SW 1271 (cell line): ENCODE measurements at places on chromosomes 12 and 14.

DNA sequence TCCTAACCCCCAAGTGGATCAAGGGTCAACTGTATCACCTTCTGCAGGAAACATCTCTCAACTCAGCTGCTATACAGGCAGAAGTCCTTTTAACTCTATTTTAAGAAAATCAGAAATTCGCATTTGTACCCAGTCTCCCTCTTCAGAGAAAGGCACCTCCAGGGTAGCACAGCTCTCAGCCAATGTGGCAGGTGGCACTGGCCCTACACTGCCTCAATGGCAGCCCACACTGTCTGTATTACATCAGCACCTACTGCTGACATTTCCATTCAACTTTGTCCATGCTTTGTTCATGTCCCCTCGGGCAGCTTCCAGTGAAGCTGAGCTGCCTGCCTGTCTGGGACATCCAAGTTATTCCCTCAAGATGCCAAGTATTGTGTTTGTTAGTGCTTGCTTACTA lies 8.8 kb downstream of the SPTSSA start:
- DNase-seq = no peak

DNA sequence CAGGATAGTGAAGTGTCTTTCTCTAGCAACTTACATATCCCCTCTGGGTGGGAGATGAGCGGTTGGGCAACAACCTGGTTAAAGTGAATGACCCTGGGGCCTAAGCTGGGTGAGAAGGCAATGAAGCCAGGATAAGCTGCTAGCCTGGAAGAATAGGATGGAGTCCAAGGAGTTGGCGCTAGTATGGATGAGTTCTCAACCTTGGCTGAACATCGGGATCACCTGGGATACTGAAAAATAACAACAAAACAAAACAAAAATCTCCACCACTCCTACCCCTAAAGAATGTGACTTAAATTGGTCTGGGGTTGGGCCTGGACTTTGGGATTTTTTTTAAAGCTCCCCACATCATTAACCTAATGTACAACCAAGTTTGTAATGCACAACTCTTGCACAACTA lies 4.8 kb upstream of the RPS6KA5 start:
- no peak for DNase-seq

DNA sequence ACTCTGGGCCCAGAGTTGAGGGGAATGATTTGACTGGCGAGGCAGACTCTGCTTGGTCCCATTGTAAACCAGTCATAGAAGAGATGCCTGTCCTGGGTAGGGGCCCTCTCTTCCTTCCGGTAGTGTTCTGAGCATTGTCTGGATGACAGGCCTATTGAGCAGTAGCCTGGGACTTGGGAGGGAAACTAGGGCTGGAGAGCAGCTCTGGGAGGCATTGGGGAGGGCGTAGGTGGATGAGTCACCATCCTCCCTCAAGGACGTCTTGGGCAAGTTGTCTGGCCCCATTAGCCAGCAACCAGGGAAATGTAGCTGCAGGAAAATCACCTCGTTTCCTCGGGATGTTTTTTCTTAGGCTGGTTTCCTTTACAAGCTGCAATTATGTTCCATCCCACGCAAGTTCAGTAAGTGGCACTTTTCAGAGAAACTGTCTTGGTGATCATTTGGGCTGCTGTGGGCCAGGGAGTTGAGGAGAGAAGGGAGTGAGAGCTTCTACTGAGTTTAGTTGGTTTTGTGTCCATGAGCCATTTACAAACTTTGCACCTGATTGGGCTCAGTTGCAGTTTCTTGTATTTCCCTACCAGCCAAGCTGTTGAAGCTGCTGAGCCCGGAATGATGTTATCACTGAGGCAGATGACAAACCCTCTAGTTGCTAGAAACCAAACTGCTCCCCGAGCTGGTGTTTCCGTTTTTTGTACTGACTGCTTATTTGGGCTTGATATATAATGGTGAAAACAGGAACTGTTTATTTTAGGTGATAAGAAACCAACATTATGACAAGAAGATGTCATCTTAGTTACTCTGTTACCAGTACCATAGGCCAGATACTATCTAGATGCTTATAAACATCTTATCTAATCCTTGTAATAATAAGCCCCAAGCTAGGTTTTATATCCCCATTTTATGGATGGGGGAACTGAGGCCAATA lies 147.6 kb downstream of the CHST11 start:
- DNase-seq = peak; percentile 53

GRCh38 chr12:122527478-122527944 lies 462 bp downstream of the KNTC1 start:
- DNase-seq = peak; percentile 61

GRCh38 chr12:50221228-50222008 lies 54.2 kb upstream of the CERS5 start:
- no peak for DNase-seq

GRCh38 chr14:91068642-91069041 lies 8.2 kb upstream of the RPS6KA5 start:
- no peak for DNase-seq

DNA sequence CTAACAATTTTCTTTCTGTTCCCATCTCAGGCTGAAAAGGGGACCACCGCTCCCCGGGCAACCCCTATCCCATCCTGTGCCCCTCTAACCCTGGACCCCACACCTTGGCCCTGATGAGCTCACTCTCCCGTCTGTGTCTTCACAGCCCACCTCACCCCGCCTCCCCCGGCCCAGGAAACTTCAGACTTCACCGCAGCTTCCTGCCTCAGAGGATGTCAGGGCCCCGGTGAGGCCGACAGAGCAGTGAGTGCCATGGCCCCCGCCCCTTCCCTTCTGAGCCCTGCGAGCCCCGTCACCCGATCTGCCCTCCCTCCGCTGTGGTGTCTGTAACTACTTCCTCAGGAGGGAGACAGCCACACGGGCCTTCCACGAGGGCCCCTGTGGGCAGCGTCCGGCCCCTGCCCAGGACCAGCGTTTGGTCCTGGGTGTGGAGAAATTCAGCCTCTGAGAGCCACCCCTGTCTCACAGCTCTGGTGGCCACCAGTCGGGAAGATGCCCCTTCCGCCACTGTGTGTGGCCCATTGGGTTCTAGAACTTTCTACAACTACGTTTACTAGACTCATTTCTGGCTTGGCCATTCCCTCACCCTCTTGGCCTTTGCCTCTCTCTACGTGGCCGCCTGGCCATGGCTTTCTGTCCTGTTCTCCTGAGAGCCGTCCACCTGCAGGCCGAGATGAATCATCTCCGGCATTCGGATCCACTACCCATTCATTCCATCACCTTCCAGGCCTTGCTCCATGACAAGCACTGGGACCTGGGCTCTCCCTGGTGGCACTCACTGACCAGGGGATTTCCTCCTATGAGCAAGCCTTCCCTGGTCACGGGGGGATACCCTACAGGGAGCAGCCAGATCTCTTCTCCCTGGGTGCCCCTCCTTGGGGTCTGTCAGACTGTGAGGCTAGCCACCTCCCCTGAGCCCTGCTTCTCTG lies 3.4 kb downstream of the RHOF start:
- DNase-seq = no peak

DNA sequence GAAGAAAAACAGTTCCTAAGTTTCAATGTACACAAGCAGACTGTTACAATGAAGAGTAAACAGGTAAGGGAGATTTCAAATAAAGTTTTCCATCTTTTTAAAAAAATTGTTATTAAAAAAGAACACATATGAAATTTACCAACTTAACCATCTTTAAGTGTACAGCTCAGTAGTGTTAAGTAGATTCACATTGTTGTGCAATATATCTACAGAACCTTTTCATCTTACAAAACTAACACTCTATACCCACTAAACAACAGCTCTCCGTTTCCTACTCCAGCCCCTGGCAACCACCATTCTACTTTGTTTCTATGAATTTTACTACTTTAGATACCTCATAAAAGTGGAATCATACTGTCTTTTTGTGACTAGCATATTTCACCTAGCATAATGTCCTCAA lies 139.5 kb downstream of the SLC25A21 start:
- no peak for DNase-seq

- DNase-seq = no peak
Measured at GRCh38 chr12:128792881-128793280, 30.9 kb downstream of the SLC15A4 start.

DNA sequence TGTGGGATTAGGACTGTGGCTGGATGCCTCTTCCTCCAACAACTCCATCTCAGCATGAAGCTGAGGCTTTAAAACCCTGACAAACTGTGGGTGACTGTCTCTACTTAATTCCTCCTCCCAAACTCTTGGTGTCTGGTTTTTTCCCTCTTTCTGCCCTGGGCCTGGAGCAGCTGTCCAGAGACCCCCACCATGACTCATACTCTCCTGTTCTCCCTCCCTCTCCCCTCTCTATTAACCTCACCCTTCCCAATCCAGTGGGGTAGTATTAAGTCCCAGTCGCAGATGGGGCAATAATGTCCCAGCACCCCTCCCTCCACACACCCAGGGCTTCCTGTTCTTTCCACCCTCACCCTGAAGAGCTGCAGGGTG lies 2.0 kb upstream of the DNAJC14 start:
- DNase-seq = no peak

DNA sequence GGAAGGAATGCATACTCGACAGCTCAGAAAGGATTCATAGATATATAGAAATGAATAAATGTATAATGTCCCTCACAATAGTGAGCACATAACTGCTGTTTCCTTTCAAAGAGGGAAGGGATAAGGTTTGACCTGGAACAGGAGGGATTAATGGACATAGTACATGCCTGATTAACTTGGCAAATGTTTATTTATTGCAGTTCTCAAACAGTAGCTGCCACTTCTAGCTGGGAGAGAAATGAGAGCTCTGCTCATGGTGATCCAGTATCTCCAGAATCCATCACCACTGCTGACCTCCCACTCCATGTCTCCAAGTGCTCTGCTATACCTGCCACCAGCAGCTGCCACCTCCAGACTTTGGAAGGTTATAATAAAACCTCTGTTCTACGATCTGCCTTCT lies 108.1 kb downstream of the LRIG3 start:
- DNase-seq = no peak

- peak; percentile 41 for DNase-seq
Measured at GRCh38 chr12:58148405-58148804, 207.0 kb downstream of the ATP23 start.
